ENCODE measurements at places on chromosomes 12 and 14.

DNA sequence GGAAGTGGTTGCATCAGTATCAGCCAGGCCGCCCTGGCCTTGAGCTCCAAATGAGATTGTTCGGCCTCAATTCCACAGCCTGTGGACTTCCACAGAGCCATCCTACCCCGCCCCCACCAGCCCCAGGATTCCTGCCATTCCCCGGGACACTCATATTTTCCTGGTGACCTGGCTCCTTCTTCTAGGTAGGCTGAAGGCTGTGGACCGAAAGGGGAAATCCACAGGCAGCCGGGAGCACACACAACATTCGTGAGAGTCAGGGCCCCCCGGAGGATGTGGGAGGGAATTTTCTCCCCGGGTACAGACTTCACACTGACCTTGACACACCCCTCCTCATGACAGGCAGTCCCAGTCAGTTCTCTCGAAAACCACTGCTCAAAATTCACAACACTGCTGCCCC is 39.9 kb downstream of the RIN3 start:
- DNase-seq, result no peak

DNA sequence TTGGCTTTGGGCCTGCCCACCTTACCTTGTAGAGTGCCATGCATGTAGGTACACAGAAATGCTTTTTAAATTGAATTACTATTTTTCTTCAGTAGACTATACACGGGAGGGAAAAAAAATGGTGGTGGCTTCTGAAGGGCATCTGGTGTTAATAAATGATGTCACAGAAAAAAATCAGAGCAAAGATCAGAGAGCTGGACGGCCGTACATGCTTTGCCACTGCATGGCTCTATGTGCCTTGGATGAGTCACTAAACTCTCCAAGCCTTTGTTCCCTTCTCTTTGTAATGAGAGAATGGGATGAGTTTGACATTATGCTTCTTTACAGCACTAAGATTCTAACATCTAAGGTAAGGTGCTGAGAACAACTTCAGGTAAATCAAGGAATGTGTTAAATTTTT is 376.4 kb upstream of the DDHD1 start:
- DNase-seq, result no peak

DNA sequence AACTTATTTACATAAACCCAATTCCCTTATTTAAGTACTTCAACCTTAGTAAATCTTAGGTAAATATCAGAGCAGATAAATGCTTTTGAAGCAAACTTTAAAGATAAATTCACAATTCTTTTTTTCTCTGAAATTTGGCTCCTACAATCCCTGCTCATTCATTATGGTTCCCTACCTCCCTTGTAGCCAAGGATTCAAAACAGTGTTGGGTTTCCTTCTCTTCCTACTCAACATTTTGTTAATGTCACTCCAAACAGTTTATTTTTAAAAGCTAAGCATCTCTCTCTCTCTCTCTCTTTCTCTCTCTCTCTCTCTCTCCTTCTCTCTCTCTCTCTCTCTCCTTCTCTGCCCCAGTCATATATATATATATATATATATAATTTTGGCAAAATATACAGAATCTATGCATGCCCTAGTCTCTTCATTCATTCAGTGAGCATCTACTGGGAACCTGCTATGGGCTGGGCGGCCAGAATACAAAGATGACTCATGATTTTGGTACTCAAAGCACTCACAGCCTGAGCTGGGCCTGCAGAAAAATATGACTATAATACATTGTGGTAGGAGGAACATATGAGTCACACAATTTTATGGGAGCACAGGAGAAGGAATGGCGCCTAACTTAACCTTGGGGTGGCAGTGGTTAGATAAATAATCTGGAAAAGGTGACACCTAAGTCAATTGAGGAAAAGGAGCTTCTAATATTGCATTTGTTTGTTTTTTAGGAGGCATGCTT is 123.7 kb upstream of the DHRS4 start:
- no peak for DNase-seq

DNA sequence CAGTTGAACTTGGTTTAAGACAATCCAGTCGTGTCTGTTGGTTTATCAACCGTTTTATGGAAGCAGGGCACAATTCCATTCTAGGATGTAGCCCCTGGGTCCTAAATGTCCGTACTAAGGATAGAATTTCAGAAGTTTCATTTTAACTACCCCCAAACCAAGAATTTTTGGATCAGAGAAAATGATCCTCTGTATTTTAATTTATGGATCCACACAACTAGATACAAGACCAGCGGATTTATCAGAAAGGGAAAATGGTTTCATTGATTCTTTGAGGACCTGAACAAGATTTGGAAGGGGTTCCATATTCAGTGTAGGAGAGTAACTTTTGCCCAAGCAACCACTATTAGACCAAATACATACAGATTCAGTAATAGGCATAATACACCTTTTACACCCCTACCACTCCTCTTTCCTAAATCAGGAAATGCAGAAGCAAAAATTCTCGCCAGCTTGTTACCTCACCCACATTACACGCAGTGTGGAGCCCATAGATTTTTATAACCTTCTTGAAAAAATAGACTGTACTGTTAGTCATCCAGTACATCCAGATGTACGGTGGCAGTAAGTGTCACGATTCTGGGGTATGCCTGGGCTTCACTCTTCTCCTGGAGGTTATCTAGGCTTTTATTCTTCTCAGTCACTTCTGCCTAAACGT is 1.4 kb upstream of the FBXL14 start:
- DNase-seq, result no peak

DNA sequence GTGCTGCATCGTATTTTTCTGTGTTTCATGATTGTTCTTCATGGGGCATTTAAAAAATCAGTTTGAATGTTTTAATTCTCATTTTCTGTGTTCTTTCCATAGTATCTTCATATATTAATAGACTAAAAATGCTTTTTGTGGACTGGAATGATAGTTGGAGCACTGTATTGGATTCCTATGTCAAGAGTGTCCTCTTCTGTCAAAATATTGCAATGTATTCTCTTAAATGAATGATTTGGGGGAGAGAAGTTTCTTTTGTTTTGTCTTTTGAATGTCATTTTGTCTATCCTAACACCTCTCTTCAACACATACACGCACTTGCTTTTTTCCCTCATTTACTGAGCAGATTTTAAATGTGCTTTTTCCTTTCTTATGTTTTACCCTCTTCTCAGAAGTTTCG is 4.7 kb upstream of the EIF2S3B start:
- DNase-seq, result no peak

DNA sequence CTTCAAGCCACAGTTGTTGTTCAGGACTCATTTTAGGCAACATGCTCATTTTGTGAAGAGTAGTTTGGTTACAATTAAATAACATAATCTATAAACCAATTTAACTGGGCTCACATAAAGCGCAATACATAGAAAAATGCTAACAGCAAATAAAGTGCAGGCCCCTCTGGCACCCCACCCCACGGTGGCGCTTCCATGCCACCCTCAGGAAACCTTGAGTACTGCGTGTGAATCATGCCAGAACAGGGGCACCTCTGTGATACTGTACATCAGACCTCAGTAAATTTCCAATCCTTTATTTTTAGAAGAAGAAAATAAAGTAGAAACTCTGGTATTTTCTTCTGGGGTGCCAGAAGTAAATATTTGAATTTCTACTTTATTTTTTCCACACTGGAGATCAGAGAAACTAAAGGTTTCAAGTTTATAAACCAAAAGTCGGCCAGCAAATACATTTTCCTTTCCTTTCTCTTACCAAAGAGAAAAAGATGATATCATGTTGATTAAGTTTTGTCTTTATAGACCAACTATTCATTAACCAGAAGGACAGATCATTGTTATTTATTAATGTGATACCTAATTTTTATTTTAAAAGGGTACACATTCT is 316.8 kb downstream of the PAWR start:
- DNase-seq, result no peak

- DNase-seq, result no peak
Observed at GRCh38 chr12:19819231-19819630, 379.9 kb downstream of the AEBP2 start.

GRCh38 chr12:5071496-5071895 is 27.8 kb downstream of the KCNA5 start:
- no peak for DNase-seq

DNA sequence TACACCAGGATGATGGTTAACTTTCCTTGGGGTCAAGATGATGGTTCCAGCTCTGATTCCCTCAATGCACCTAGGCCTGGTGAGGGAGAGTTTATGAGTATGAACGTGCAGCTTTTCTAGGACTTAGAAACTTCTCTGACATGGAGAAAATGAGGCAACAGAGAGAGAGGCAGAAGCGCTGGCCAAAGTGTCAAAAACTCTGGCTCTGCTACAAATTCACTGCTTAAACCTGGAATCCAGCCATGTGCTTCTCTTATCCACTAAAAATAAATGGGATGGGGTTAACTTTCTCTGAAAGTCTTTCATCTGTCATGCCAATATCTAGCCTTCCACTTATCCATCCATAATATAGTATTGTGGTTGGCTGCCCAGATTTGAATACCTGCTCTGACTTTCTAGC is 568.7 kb downstream of the MED13L start:
- DNase-seq, result no peak

DNA sequence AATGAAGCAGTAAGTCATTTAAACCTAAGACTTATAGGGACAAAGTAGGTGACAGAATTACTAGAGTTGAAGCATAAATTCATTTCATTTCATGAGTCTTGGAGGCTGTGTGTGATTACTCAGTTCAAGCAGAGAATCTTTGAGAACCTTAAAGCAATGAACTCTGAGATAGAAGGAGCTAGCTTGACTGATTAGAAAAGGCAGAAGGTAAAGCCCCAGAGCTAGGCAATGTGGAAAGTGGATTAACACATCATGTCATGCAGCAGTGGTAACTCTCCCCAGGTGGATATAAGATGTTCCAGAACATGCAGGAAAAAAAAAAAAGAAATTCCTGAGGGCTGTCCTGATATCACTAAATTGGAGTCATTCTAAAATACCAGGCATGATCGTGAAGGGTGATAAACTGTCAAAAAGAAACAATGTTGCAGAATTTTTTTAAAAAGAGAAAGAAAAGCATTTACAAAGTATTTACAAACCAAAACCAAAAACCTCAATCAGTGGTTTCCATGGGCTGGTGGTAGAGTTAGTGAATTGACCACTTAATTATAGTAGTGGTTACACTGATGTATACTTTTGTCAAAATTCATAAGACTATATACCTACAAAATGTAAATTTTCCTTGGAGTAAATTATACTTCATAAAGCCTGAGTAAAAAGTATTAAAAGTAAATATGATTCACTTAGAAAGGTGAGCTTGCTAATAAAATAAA is 12.7 kb upstream of the SLC16A7 start:
- no peak for DNase-seq

All from HL-60 (cell line).